ENCODE measurements at places on chromosomes 11 and 22.

DNA sequence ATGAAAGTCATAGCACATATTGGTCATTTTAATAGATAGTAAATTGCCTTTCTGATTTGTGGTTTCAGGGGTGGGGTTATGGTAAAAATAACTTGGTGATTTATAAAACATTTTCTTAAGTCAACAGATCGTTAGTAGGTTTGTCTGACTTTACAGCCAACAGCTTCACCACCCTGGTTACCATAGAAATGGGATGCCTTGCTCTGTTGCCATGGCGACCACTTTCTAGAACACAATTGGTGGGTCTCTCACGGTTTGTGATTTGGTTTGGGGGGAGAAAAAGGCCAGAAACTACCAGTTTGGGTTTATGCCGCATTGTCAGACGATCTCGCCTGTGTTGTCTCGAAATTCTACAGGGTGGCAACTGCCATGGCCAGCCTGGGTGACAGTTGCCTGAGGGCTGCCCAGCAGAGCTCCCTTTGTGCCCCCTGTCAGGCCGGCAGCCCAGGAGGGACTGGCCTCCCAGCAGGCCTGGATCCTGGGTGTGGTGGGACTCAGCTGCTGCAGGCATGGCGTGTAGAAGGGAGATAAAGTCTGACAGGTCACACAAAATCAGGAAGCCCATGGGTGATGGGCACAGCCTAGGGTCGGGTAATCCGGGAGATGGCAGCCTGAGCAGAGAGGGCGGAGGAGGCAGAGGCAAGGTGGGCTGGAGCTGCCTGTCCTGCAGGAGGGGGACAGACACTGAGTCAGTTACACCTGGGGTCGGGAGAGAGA, 30.9 kb downstream of the KCNC1 start:
- DNase-seq, result no peak

DNA sequence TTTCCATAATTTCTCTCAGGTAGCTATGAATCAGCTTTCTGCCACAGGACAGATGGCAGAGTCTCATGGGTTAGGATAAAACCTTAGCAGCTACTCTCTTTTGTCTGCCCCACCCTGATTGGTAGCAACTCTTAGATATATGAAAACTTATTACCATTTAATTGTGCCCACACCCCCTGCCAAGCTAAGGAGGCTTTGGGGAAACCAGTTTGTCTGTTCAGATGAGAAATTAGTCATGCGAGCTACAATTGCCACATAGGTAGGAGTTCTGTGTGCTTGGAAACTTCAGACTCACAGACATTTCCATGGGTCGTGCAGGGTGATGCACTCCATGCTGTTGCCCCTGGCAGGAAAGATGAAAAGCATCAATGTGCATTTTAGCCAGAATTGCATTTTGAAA, 39.9 kb downstream of the CD44 start:
- no peak for DNase-seq

- DNase-seq, result no peak
Measured at GRCh38 chr11:115548878-115549528, 44.8 kb upstream of the CADM1 start.

DNA sequence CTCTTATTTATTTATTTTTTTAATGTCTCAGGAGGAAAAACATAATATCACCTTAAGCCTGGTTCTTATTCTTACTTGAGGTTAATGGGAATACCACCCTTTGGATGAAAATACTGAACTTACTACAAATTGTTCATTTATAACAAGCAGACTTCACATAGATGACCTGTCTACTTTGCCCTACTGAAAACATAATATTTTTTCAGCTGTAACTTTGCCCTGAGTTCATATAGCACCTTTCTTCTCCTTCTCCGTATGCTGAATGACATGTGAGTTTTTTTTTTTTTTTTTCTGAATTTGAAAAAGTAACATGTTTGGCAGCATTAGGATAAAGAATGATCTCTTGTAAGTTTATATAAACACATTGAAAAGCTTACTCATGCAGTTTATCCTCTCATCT, 186.8 kb downstream of the TMEM135 start:
- DNase-seq, result no peak

- DNase-seq, result peak; percentile 36
Measured at GRCh38 chr11:93895106-93895862, 44.9 kb upstream of the VSTM5 start.

DNA sequence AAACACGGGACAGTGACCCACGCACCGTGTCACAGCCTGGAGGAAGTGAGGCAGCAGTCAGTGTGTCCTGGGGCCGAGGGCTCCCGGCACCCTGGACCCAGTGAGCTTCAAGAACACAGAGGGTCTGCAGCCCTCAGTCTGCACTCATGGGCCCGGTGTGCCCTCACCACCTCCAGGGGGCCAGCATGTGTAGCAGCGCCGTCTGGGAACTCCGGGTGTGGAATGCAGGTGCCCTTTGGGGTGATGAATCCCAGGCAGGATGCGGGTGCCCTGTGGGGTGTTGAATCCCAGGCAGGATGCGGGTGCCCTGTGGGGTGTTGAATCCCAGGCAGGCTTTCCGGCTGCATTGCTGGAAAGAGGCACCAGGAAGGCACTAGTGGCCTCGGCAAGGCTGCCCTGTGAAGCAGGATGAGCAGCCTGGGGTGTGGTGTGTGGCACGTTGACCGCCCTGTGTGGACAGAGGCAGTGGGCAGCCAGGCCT, 1399.9 kb downstream of the BRD1 start:
- DNase-seq, result no peak

GRCh38 chr22:27050771-27051170, 393.4 kb downstream of the MIAT start:
- DNase-seq, result no peak

GRCh38 chr22:19535001-19535400, 10.8 kb upstream of the CLDN5 start:
- peak; percentile 72 for DNase-seq

GRCh38 chr11:64766881-64767280, 7.1 kb upstream of the PYGM start:
- DNase-seq, result no peak

DNA sequence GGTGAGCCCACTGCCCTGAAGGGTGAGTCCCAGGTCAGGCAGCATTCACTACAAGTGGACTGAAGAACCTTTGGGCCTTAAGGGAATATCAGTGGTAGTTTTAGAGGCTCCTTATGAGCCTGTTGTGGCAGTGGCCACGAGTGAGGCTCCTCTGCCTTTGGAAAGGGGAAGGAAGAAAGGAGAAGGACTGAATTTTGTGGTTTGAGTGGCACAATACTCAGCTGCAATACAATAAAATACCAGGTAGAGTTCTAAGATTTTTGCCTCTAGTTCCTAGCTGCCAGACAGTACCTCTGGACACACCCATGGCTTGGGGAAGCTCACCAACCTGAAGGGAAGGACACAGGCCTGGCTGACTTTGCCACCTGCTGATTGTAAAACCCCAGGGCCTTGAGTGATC, 260.9 kb downstream of the DYNC2H1 start:
- DNase-seq, result peak; percentile 58

DNA sequence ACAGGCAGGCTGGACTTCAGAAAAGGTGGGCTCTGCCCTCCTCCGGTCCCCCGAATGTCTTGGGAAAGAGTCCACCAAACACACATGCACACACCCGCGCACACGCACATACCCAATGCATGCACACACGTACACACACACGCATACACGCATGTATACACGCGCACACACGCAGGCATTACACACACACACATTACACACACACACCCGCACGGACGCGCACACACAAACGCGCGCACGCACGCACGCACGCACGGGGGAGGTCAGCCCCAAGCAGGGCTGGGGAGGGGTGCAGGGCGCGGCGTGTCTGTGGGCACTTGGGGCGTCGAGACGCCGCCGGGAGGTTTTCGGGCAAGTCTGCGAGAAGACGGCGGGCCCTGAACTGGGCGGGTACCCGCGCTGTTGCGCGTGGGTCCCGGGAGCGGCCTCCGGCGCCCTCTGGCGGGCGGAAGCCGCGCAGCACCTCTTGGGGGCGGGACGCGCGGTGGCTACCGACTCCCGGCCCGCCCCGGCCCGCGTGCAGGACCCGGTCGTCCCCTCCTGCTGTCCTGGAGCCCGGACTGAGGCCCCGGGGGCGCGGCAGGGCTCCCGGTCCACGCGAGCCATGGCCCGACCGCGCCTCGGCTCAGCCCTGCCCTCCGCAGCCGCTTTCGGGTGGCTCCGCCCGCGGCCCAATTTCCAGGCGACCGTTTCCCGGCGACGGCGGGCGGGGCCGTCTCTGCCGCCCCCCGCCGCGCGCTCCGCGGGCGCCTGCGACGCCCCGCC, 3.6 kb downstream of the SEPTIN5 start:
- peak; percentile 81 for DNase-seq

GRCh38 chr11:71446942-71447688, 1.1 kb downstream of the DHCR7 start:
- DNase-seq, result peak; percentile 44

GRCh38 chr11:133509924-133510697, 22.2 kb downstream of the OPCML start:
- no peak for DNase-seq

GRCh38 chr11:48028914-48029680, 48.7 kb downstream of the PTPRJ start:
- no peak for DNase-seq

- DNase-seq, result no peak
Measured at GRCh38 chr11:14373941-14374646, 15.1 kb upstream of the RRAS2 start.

DNA sequence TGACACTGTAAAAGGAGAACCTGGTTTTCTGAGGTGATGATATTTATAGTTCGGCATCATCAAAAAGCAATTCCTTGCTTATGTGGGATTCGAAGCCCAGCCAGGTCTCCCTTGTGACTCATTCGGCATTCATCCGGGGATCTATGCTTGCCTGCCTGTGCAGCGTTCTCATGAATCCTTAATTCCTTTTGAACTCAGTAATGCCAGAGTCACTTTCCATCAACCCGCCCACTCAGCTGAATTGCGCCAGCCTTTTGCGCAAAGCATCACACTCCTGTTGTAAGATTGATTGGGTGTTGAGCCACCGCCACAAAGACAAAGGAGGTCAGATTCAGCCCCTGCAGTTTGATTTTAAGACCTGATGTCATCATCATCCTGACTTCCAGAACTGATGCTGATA, 128.6 kb downstream of the SLC17A6 start:
- no peak for DNase-seq

GRCh38 chr22:50317674-50318073, 9.1 kb downstream of the DENND6B start:
- no peak for DNase-seq

DNA sequence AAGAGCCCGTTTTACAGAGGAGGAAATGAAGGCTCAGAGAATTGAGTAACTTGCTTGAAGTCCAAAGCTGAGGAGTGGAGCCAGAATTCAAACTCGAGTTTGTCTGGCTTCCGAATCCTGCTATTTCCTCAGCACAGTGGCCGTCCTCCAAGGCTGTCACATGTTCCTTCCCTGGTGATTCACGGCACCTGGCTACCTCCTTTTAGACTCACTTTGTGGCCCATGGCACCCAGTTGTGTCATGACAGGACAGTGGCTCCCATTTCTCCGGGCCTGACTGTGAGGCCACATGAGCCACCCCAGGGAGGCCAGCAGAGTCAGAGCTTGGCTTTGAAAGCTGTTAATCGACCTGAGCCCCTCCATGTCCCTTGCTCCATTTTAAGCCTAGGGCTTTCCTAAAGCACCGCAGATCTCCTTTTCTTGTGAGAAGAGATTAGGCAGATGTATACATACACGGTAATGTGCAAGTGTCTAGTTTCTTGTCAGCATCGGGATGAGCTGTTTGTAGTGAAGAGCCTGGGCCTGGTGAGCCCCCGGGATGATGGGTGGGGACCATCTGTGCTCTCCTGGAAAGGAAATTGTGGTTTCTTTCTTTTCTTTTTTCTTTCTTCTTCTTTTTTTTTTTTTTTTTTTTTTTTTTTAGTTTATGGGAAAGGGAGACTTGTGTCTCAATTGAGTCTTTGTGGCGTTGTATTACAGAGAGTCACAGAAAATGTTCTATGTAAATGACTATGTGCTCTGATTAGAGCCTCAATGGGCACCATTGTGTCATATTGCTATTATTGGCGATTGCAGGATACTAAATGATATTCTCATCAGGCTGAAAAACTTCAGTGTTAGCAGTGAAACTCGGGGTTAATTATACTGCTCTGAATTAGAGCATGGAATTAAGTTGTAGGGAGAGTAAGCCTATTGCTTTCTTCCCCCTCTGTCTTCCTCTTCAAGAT, 54.8 kb downstream of the PTPRJ start:
- no peak for DNase-seq

DNA sequence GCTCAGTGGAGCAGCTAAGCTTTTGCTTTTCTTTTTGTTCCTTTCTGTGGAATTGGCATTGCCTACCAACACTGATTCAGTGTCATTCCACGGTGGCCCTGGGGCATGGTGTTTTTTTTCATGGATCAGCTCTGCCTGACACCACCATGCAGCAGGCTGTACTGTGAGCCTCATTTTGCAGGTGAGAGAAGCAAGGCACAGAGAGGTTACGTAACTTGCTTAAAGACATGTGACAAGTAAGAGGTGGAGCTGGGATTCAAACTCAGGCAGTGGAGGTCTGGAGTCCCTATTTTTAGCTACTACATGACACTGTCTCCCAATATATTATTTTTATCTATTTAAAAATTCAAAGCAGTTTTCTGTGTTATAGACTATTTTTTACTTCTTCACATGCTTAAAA, 44.4 kb downstream of the APOL3 start:
- DNase-seq, result no peak

GRCh38 chr22:18071968-18072310, 5.9 kb upstream of the PEX26 start:
- DNase-seq, result no peak

GRCh38 chr11:65657426-65657825, 5.3 kb downstream of the RELA start:
- no peak for DNase-seq

GRCh38 chr22:35314161-35314942, 14.7 kb downstream of the TOM1 start:
- no peak for DNase-seq

GRCh38 chr11:35223371-35223796, 84.4 kb downstream of the CD44 start:
- DNase-seq, result no peak

Data from KBM-7 (cell line).